ENCODE measurements at places on chromosomes 11 and 22.

DNA sequence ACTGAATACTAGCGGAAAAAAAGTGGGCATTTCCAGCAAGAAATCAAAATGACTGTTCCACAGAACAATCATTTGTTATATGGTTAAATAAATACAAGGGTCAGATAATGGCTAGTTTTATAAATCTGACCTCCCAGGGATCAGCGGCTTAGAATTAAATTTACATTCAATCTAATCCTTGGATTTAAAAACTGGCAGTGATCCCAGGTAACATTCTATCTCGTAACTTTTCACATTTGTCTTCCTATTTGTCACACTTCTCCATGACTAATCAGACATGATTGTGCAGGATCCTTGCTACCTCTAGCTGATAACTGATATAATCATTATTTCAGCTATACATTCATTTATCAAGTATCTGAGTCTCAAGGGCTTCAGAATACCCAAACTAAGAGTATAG, 2.9 kb upstream of the MMP3 start:
- no peak for DNase-seq

- no peak for DNase-seq
Measured at GRCh38 chr22:46679706-46680269, 58.3 kb downstream of the CERK start.

- no peak for DNase-seq
Measured at GRCh38 chr11:31340903-31341572, 28.5 kb downstream of the DCDC1 start.

GRCh38 chr11:30445056-30445455, 122.2 kb downstream of the ARL14EP start:
- DNase-seq, result no peak

- DNase-seq, result no peak
Measured at GRCh38 chr11:16749666-16750065, 11.2 kb downstream of the C11orf58 start.
